Inflammatory macrophage treated with lipopolysaccharide for 4 hours (primary cell): ENCODE measurements at places on chromosomes 16 and 17.

DNA sequence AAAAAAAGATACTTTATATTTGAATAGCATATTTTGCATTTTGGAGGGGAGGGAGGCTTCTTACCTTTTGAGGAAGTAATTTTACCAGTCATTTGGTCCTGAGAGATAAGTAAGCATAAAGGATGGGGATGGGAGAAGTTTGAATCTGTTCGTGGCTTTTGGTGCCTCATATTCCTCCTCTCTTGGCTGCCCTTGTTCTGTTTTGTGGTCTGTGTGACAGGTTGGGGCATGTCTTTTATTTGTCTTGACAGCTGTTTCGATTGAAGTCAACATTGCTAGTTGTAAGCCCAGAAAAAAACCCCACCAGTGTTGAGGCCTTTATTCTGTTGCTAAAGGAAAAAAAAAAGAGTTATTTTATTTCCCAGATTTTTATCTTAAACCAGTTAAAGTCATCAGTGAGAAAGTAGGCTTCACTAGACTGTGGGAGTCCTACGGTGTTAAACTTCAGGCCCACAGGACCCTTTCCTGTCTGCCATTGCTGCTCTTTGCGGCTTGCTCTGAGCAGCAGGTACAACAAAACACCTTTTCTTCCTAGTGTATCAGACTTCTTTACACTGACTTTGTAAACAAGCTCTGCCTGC lies 11.4 kb downstream of the SLC7A6 start:
- no peak for DNase-seq

- DNase-seq = no peak
These were observed 4.8 kb downstream of the LHX1 start for GRCh38 chr17:36942019-36942599.

- no peak for DNase-seq
These were observed 700.2 kb downstream of the KCNJ2 start for GRCh38 chr17:70869402-70870085.

- DNase-seq = no peak
These were observed 82.5 kb downstream of the OR1D5 start for GRCh38 chr17:2980904-2981246.

DNA sequence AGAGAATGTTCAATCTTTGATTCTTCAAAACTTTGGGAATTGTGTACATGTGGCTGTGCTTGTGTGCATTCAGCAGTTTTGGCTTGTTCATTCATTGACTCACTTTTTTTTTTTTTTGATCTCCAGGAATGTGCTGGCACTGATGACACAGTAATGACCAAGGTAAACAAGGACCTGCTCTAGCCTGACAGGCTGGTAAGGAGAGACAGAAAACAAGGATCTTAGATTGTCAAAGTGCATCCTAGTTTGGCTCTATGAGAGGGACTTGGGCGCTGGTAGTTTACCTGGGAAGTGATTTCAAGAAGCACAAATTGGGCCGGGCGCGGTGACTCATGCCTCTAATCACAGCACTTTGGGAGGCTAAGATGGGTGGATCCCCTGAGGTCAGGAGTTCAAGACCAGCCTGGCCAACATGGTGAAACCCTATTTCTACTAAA lies 233.1 kb upstream of the WSCD1 start:
- DNase-seq = no peak

DNA sequence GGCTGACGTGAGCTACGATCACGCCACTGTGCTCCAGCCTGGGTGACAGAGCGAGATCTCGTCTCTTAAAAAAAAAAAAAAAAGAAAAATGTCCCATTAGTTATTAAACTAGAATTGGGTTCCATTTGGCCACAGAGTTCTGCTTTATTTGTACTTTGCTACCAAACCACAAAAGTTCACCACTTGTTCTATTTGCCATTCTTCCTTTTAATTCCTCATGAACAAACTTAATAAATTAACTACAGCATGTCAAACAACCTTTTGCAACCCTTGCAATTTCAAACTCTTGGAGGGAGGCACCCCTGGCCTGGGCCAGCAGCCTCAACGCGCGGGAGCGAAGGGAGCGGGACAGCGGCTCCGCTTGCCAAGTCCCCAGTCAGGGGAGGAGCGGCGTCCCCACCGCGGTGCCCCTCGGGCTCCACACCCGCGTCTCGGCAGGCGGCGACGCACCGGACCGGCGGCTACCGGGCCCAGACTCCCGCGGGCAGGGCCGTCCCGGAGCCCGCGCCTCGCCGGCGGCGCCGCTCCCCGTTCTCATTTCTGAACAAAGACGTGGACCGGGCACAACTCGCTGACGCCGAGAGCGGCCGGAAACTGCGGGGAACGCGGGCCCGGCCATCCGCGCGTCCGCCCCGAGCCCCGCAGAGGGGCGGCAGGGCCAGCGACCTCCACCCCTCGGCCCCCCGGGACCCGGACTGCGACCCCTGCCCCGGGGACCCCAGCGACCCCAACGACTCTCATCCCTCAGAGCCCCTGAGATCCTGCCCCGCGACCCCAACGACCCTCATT lies 775 bp downstream of the CYTH1 start:
- DNase-seq = peak; percentile 45
